NCI-H82 (cell line): ENCODE measurements at places on chromosomes 13 and 19.

DNA sequence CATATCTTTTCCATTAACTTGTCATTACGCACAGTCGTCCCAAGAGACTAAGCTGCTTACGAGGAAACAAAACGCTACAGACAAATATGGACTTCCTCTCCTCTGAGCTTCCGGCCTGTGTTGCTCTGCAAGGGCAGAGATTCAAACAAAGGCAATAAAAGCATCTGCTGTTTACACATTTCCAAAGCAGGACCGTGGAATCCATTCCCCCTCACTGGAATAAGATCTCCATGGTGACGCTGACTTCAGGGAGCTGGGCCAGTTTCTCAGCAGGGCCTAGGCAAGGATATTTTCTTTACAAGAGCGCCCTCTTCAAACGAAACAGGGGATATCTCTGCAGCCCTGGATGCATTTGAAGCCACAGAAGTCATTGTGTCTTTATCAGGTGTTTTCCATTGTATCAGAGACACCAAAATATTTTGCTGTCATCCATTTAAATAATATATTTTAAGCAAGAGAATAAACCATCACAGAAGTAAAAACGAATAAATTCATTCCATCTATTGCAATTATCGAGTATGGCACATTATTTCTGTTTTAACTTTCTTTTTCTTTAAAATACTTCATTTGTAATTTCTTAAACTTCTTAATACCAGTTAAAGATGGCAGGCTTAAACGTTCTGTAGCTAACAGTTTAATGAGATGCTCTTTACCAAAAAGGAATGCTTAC lies 177.5 kb downstream of the DCLK1 start:
- DNase-seq, result peak; percentile 99

DNA sequence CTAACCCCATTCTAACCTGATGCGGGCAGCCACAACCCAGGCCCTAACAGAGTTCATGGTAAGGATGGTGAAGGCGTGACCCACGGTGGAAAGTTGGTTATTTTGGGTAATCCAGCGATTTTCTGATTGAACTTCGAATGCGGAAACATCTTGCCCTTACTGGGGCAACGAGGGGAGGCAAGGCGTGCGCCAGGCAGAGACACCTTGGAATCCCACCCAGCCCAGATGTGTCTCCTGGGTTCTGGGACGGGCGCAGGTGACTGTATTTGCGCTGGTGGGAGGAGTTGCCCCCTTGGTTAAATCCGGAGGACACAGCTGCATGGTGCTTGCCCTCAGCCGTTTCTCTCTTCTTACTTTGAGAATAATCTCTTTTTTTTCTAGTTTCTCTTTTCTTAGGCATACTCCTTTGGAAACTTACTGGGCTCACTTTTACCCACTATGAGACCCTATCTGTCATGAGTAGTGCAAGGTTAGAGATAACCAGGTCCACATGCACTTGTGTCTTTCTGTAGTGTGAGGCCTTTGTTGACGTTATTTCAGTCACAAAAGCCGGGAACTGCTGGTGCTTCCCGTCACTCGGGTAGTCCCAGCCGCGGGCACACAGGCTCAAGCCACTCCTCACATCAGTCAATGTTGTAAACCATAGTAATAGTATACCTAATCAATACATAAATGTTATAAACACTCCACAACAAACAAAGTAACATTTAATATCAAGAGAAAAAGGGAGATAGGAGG lies 81.5 kb downstream of the ATP11A start:
- DNase-seq, result no peak

DNA sequence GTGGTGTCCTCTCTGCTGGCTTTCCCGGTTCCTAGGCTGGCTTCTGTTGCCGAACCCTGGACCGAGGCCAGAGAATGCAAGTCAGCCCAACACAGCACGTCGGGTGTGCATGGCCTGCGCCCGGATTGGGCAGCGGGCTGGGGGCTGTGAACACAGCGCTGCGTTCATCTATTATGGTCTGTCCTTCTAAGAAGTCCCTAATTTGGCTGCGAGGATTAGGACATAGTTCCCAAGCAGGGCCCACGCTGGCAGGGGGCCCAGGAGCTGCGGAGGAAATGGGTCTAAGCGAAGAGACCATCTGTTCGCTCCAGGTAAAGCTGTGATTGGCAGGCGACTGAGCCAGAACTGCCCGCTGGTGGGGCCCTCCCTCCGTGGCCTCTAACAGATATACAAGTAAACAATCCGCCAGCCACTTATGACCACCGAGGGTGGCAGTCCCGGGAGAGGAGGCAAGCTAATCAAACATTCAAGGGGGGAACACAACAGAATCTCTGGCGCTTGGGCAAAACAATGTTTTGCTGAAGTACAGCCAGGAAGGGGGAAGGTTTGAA lies 6.0 kb downstream of the SYCE2 start:
- peak; percentile 100 for DNase-seq

GRCh38 chr13:67147342-67148133 lies 82.6 kb downstream of the PCDH9 start:
- DNase-seq, result no peak

GRCh38 chr19:42220751-42221097 lies 612 bp downstream of the ZNF526 start:
- DNase-seq, result no peak

- DNase-seq, result no peak
These were observed 3.6 kb upstream of the PLIN4 start for GRCh38 chr19:4521888-4522242.

- peak; percentile 69 for DNase-seq
These were observed 766 bp downstream of the CEBPG start for GRCh38 chr19:33374236-33374714.

GRCh38 chr13:112996671-112997091 lies 27.7 kb downstream of the MCF2L start:
- no peak for DNase-seq

GRCh38 chr13:41465898-41466320 lies 8.6 kb downstream of the RGCC start:
- no peak for DNase-seq

DNA sequence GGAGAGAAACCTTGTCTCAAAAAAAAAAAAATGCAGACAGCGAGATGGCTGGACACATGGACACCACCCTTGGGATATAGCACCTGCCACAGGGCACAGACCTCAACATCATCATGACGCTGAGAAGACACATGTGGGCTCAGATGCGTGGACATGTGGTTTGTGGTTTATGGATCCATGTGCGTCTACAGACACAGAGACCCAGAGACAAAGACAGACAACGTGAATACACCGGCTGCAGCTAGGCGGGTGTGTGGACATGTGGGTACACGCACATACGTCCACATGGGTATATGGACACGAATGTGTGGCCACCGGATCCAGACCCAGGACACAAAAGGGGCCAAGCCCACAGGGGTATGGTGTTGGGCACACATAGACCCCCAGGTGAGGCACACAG lies 1.3 kb downstream of the TNFSF14 start:
- no peak for DNase-seq

DNA sequence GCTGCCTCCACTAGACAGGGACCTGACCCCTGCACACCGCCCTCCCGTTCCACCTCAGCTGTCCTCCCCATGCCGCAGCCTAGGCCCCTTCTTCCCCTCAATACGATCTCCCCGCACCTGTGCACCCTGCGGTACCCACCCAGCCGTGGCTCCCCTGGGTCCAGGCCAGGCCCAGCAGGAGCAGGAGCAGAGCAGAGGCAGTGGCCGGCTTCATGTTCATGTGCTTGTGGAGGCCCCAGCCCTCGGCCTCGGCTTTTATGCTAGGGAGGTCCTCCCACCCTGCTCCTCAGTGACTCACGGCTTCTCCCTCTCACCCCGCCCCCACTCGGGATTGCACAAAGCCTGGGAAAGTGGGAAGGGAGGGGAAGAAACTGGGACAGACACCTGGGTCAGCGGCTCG lies 11.4 kb upstream of the KRTDAP start:
- DNase-seq, result no peak

DNA sequence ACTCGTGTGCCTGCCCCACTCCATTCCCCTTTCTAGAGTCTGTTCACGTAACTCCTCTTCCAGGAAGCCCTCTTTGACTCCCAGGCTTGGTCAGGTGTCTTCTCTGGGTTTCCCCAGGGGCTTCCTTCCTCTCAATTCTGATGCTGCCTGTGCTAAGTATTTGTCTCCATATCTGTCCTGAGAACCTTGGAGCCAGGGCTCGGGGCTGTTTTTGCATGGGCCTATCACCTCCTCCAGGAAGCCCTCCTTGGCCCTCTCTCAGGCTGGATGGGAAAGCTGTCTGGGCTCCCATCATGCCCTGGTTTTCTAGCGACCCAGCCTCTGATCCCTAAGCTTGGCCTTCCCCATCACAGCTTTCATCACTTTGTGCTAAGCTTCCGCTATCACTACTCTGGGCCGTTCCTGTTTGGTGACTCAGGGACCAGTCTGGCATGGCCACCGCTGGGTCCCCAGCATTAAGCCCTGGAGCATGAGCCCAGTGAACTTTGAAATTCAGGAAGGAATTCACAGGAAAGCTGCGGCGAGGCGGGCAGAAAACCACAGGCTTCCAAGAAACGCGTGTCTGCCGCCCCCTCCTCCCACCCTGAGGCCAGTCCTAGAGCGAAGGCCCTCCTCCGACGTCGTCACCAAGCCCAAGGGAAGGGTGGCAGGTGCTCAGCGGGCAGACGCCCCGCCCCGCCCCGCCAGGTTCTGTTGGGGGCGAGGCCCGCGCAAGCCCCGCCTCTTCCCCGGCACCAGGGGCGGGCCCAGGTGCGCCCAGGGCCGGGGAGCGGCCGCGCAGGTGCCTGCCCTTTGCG lies 486 bp upstream of the SPINT2 start:
- peak; percentile 80 for DNase-seq

DNA sequence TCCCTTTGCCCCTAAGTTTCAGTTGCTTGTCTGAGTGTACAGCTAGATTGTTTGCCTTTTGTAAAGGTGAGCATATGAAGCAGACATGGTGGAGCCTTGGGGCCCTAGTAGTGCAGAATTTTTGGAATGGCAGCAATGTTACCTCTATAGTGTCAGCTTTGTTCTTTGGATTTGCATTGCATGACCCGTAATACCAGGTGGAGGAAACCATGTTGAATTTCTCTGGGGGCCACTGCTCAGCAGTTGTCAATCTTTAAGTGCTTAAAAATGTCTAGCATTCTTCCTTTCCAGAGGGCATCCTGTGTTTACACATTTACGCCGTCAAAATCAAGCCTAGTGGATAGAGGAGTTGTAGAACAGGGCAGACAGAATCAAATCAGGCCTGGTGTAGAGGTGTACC lies 303.3 kb downstream of the ATP8A2 start:
- no peak for DNase-seq

GRCh38 chr19:35355791-35356460 lies 2.3 kb upstream of the FFAR3 start:
- no peak for DNase-seq

- no peak for DNase-seq
These were observed 692.3 kb downstream of the SLITRK1 start for GRCh38 chr13:83190020-83190419.

- DNase-seq, result peak; percentile 60
These were observed 6.8 kb downstream of the NAPA start for GRCh38 chr19:47507924-47508553.

GRCh38 chr19:8001995-8002849 lies 3.2 kb downstream of the ELAVL1 start:
- DNase-seq, result peak; percentile 75

DNA sequence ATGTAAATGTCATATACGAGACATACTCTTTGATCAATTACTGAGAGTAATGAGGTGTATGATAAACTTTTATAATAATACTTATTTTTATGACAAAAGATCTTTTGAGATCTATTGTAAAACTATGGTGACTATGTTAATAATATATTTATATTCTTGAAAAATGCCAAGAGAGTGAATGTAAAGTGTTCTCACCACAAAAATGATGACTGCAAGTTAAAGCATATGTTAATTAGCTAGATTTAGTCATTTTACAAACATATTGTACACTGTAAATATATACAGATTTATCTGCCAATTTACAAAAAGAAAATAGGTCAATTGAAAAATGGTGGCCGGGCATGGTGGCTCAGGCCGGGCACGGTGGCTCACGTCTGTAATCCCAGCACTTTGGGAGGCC lies 81.0 kb downstream of the GPC6 start:
- DNase-seq, result no peak

- DNase-seq, result peak; percentile 75
These were observed 313.7 kb upstream of the ATXN8OS start for GRCh38 chr13:69793783-69794453.
